ENCODE measurements at places on chromosomes 6 and 20.

GRCh38 chr6:96051555-96051954, 35.8 kb downstream of the FUT9 start:
- DNase-seq: no peak

- DNase-seq: no peak
Measured at GRCh38 chr6:167651318-167652041, 175.2 kb upstream of the AFDN start.

GRCh38 chr6:17945111-17945510, 42.3 kb downstream of the KIF13A start:
- DNase-seq: no peak

GRCh38 chr20:14700639-14700960, 363.2 kb upstream of the FLRT3 start:
- DNase-seq: no peak

GRCh38 chr6:140857739-140858380, 1274.9 kb upstream of the GJE1 start:
- no peak for DNase-seq

GRCh38 chr6:79277109-79277508, 42.6 kb upstream of the HMGN3 start:
- no peak for DNase-seq

DNA sequence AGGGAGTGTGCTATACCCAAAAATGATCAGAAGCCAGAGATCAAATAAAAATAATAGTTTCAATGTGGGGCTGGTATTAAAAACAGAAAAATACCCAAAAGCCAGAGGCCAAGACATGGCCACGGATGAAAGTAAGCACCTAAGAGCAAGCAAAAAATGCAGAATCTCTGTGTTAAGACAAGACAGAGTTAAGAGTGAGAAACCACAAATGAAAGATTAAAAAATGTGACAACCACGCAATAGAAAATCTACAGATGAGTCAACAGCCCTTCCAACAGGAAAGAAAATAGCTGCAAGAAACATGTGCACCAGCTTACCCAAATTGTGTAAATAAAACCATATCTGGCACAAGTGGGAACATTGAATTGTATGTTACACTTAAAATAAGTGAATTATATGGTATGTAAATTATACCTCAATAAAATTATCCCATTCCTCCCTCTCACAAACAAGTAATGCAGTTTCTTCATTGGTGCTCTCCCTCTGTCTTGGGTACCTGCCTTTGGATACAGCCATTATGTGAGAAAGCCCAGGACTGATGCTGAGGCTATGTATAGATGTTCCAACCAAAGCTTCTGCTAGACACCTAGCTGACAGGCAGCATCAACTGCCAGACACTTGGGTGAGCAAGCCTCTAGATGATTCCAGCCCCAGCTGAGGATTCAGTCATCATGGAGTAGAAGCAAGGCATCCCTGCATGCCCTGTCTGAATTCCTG, 55.3 kb upstream of the UFL1 start:
- no peak for DNase-seq

- DNase-seq: no peak
Measured at GRCh38 chr6:16857969-16858592, 96.8 kb upstream of the ATXN1 start.

- DNase-seq: no peak
Measured at GRCh38 chr6:106870824-106871717, 103.5 kb downstream of the CD24 start.

GRCh38 chr6:136656121-136656520, 105.9 kb upstream of the MAP7 start:
- no peak for DNase-seq

DNA sequence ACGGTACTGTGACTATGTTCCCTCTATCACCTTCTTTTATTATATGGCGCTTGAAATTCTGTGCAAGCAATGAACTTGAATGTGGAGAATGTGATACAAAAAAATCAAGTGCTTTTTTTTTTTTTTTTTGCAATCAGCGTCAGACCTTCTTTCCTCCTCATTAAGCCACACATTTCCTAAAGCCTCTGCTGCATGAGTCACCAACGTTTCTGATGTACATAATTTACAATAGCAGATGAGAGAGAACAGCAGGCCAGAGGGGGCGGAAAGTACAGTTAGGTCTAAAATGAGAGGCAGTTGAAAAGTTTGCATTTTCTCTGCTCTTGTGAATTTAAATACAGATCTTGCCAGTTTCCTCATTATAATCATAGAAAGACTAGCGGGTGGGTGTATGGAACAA, 114.6 kb upstream of the RIPOR2 start:
- DNase-seq: peak; percentile 11

GRCh38 chr6:29479560-29479959, 8.2 kb downstream of the MAS1L start:
- no peak for DNase-seq

GRCh38 chr6:42316981-42317380, 99.3 kb upstream of the MRPS10 start:
- no peak for DNase-seq

- DNase-seq: no peak
Measured at GRCh38 chr20:63508072-63508768, 9.3 kb upstream of the EEF1A2 start.

DNA sequence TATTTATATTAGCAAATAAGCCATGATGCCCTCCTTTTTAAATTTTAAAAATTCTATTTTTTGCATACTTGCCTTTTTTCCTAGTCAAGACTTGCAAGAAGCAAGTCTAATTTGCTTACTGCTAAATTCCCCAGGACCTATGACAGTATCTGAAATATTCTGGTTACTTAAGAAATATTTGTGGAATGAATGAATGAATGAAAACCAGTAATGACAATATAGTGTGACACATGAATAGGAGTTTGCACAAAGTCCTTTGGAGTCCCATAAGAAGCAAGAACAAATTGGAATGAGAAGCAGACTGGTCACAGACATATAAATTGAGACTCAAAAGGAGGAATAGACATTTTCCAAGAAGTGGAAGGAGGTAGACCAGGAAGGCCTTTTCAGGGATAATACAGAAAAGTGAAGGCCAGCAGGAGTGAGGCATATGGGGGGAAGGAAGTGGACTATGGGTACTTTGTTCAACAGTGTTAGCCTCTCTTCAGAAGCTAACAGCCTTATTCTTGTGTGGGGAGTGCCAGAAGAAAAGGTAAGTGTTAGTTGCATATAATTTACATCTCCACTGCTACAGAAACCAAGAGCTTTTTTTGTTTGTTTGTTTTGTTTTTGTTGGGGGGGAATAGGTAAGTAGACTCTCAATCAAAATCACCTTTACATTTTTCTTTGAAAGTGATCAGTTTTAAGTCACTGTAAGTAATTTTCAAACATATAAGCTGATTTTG, 93.6 kb upstream of the FAM184A start:
- DNase-seq: no peak

DNA sequence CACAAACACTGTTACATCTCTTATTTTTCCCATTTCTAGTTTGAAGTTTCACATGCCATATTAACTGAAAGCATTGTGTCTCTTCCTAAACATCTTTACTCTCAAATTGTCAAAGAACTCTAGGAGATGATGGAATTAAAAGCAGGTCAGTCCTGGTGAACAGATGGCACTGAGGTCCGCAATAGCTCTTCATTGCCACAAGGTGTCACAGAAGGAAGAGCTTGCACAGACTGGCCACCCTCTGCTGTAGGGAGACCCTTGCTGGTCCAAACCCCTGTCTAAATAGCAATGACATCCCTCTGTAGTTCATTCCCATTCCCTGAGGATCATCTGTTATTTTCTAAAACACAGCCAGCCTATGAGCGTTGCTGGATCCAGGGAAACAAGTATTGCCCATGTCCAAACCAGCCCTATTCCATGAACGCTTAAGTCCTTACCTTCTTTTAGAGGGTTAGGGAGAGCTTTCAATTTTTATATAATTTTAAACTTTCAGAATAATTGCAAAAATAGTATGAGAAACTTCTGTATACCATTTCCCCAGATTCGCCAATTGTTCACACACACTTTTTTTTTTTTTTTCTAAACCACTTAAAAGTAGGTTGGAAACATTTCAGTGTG, 10.1 kb upstream of the HDAC2 start:
- DNase-seq: no peak

DNA sequence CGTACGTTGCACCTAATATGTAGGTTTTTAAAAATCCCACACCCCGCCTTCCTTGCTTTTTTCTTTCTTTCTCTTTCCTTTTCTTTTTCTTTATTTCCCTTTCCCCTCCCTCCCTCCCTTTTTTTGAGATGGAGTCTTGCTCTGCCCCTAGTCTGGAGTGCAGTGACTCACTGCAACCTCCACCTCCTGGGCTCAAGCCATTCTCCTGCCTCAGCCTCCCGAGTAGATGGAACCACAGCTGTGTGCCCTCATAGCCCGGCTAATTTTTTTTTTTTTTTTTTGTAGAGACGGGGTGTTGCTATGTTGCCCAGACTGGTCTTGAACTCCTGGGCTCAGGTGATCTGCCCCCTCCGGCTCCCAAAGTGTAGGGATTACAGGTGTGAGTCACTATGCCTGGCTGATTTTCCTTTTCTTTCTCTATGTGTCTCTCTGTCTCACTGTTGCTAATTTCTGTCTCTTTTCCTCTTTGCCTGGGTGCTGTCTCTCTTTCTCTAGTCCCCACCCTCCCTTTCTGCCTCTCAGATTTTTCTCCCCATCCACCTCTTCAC, 61.2 kb downstream of the SRC start:
- DNase-seq: no peak

- no peak for DNase-seq
Measured at GRCh38 chr6:124881898-124882578, 80.2 kb upstream of the RNF217 start.

- DNase-seq: no peak
Measured at GRCh38 chr6:88785478-88785877, 177.9 kb downstream of the RNGTT start.

DNA sequence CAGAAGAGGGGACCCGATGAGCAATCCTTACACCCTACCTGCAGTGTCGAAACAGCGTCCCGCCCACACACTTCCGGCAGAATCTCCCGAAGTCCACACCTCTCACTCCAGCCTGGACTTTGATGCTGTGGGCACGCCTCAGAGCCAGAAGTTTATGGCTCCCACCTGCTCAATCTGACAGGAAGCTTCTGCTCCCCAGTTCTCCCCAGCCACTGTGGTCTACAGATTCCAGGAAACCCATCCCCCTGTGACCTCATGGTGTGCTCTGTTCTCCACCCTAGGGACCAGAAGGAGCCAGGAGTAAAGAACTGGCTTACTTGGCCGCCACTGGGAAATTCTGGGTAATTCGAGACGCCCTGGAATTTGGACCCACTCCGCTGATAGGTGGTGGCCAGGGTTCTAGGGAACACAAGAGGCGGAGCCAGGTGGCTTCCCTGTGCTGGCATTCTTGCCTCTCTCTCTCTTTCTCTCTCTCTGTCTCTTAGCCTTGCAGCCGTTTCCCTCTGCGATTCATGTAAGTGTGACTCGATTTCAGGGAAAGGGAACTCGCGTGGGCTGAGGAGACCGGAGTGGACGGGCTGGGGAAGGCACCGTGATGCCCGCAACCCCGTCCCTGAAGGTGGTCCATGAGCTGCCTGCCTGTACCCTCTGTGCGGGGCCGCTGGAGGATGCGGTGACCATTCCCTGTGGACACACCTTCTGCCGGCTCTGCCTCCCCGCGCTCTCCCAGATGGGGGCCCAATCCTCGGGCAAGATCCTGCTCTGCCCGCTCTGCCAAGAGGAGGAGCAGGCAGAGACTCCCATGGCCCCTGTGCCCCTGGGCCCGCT, at the start of gene TRIM15:
TRIM15 (plus strand) TSS at position 457 of the 828 bp plus-strand sequence; CDS start at position 596, 139 bp downstream.
- DNase-seq: peak; percentile 6

DNA sequence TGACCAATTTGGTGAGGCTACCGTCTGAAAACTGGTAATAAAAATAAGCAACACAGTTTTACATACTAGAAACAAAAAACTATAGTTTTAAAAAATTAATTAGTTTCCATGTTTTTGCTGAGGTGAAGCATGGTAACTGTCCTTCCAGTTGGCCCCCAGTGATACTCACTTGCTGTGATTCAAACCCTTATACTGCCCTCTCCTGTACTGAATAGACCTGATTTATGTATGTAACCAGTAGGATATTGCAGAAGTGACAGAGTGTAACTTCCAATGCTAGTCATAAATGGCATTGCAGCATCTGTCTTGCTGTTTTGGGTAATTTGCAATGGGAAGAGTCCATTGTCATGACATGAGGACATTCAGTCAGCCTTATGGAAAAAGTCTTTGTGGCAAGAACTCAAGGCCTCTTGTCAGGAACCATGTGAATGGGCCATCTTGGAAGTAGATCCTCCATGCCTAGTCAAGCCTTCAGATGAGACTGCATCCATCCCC, 8.9 kb upstream of the CHD6 start:
- DNase-seq: no peak

DNA sequence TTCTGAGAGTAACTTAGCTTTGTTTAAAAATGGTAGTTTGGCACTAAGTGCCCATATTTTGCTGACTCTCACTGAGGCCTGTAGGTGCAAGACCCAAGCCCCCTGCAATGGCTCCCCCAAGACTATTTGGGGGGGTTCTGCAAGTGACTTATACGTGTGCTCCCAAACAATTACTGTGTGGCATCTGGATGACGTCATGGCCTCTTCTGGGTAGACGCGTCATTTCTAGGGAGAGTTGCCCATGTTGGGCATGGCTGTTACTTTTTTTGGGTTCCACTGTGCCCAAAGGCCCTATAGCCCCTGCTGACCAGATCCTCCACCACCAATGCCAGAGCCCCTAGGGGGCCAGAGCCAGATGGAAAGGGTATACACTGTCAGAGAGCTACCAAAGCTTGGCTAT, 110.3 kb upstream of the MYLIP start:
- no peak for DNase-seq

GRCh38 chr20:15163632-15164031, 826.2 kb upstream of the FLRT3 start:
- DNase-seq: no peak

DNA sequence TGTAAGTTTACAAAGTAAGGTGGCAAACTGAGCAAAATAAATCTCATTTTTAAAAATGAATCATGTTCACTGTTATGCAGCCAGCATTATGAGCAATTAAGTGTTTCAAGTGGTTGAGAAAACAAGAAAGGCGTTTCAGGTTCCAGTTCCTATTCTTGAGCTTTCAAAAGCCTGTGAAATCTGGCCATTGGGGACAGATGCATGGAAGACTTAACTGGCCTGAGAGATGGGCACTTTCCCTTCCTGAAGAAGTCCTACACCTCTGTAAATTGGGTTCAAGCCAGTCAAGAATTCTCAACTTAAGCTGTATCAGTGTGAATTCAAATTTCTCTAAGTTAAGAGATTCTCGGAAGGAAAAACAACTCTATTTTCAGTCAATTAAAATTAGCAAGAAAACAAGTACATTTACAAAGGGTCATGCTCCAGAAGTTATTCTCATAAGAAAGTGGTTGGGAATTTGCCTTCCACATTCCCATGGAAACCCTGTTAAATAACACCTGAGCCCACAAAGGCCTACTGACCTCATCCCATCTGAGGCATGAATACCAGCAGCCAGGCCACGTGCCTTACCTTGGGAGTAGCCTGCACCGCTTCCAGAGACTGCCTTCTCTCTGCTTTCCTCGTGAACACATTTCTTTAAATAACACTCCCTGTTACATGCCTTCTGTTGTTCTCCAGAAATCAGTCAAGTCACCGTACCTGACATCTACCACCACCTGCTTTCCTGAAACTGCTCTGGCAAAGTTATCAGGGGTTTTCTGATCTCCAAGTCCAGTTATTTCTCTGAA, 19.4 kb downstream of the MAP3K5 start:
- DNase-seq: no peak

GRCh38 chr6:15887491-15888461, 224.9 kb upstream of the DTNBP1 start:
- DNase-seq: no peak

Data from effector CD8-positive, alpha-beta T cell (primary cell).